ENCODE measurements at places on chromosomes 11 and 22.

GRCh38 chr11:15901054-15901453 is 455.3 kb downstream of the SOX6 start:
- no peak for DNase-seq

DNA sequence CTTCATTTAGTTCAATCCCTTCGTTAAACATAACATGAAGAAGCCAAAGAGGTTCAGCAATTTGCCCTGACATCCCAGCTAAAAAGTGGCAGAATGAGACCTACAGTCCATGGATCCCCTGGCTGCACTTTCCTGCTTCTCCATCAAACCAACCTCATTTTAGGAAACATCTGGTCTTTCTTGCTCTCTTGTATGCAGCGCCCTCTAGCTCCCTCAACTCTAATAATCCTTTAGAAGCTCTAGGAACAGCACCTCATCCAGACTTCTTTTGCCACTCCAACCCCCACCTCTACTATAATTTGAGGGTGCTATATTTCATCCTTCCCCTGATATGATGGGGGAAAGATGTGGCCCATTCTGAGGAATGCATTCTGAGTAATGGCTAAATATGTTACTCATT is 7.4 kb downstream of the CNTF start:
- DNase-seq: no peak

DNA sequence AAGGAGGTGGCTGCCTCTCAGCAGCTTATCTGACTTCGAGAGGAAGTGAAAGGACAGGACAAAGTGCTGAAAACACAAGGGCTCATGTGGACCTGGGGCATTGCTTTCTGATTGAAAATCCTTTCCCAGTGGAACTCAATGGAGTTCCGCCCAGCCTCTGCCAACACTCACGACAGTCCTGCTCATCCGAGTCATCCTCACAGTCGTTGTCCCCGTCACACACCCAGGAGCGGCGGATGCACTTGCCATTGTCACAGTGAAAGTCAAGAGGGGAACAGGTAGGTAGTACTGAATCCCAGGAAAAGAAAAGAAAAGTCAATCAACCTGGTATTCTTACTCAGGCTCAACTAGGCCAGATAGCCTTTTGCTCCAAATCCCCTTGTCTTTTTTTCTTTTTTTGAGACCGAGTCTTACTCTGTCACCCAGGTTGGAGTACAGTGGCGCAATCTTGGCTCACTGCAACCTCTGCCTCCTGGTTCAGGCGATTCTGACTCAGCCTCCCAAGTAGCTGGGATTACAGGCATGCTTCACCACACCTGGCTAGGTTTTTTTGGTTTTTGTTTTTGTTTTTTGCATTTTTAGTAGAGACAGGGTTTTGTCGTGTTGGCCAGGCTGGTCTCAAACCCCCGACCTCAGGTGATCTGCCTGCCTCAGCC is 18.1 kb downstream of the LRP4 start:
- no peak for DNase-seq

DNA sequence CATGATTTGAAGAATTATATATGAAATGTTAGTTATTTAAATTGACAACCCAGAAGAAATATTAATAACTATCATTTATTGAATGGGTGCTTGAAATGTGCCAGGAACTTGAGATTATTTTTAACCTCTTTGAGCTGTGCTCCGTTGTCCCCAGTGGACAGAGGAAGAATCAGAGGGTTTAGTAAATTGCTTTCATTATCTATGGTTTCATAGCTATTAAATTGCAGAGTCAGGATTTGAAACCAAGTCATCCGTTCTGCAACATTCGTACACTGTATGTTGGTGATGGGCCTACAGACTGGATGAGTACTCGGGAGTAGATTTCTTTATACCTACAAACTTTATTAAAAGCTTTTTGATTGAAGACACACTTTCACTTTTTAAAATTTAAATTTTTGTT is 4.9 kb downstream of the HSD17B12 start:
- DNase-seq: no peak

GRCh38 chr11:3880724-3881123 is 25.3 kb downstream of the STIM1 start:
- no peak for DNase-seq

DNA sequence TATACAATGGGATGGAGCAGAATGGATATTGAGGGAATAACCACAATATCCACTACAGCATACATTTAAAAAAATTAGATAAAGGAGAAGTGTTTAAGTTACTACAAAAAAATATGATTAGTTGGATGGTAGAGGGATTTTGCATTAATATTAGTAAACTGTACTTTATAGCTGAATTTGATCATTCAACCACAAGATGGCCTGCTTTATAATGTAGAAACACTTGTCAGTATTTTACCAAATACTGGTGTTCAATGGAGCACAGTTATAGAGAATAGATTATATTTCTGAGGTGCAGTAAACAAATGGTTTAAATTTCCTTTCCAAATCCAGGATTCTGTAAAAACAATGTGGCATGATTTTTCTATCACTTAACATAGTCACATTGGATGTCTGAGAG is 818.8 kb upstream of the CHORDC1 start:
- DNase-seq: no peak

DNA sequence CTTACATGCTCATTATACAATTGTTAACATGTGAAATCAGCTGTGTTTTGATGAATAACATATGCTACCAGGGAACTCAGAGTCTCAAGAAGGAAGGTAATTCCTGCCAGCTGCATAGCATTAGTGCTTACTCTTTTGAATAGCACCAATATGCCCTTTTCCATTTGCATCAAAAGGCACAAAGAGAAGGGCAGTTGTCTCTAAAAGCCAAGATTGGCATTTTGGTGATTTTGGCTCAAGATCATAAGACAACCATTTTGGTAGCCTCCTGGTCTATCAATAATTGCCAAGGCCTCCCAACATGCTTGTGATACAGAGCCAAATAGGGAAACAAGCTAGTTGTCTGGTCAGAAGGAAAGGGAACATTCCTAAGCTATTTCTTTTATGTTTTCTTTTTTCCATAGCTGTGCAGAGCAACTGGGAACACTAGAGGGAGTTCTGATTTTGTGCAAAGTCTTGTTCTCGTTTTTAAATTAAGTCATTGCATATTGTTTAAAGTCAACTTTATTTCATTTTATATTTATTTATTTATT is 416.7 kb upstream of the CHORDC1 start:
- no peak for DNase-seq

GRCh38 chr11:65213322-65214211 is 31.8 kb downstream of the CAPN1 start:
- no peak for DNase-seq

- DNase-seq: peak; percentile 46
These were observed at the start of gene LRRC32 for GRCh38 chr11:76670485-76671236. Gene LRRC32, minus strand, starts transcription at chr11:76670747. Its CDS starts 4,793 bp downstream, at chr11:76665954.

- DNase-seq: peak; percentile 45
These were observed 13.7 kb downstream of the NFRKB start for GRCh38 chr11:129881570-129882170.

- DNase-seq: no peak
These were observed 288.1 kb downstream of the DYNC2H1 start for GRCh38 chr11:103397369-103397768.

- DNase-seq: no peak
These were observed 7.2 kb upstream of the OR4X2 start for GRCh38 chr11:48237727-48238126.

DNA sequence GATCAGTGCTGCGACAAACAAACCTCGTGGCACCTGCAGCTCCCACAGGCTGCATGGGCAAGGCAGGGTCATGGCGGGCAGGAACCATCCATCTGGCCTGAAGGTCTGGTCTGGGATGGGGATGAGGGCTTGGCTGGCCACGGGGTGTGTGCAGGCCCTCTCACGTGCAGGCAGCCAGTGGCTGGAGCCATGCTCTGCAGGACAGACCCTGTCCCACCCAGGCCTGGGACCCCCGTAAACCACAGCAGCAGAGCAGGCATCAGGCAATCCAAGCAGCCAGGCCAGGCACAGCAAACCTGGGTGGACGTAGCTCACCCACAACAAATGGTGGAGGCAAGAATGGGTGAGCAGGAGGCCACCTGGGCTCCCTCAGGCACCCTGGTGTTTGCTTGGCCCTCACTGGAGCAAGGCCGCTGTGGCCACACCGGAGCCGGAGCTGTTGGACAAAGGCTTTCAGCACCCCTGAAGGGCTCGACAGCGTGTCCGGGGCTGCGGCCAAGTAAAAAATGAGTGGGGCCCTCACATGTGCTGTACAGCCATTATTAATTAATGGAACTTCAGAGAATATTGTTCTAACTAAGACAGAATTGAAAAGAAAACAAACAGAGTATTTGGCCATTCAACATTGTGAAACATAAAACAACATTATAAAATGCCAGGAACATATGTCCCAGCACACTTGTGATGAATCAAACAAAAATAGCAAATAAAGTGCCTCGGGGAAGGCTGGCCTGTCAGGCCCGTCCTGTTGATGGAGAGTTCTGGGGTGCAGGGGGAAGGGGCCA is 24.0 kb upstream of the GNB1L start:
- DNase-seq: no peak

- no peak for DNase-seq
These were observed 40.2 kb downstream of the TBX1 start for GRCh38 chr22:19800761-19801244.

GRCh38 chr11:59255281-59255680 is 42.6 kb upstream of the MPEG1 start:
- no peak for DNase-seq

DNA sequence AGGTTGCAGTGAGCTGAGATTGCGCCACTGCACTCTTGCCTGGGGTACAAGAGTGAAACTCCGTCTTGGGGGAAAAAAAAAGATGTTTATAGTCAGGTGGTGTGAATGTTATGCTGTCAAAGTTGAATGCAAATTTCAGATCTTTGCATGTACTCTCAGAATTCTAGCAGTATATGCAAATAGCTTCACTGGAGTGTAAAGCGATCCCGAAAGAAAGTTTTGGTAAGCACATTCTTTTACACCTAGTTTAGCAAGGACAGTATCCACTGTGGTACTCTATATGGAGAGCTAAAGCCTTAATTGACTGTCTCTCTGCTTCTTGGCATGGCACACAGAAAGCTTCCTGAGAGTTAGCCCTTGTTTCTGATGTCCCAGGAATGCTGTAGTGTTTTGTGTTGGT is 4.0 kb downstream of the JAM3 start:
- DNase-seq: no peak

GRCh38 chr11:121300972-121301699 is 8.6 kb downstream of the SC5D start:
- no peak for DNase-seq

- no peak for DNase-seq
These were observed 406.5 kb upstream of the B3GAT1 start for GRCh38 chr11:134818516-134818915.

GRCh38 chr11:104163100-104164027 is 583 bp downstream of the PDGFD start:
- DNase-seq: no peak

DNA sequence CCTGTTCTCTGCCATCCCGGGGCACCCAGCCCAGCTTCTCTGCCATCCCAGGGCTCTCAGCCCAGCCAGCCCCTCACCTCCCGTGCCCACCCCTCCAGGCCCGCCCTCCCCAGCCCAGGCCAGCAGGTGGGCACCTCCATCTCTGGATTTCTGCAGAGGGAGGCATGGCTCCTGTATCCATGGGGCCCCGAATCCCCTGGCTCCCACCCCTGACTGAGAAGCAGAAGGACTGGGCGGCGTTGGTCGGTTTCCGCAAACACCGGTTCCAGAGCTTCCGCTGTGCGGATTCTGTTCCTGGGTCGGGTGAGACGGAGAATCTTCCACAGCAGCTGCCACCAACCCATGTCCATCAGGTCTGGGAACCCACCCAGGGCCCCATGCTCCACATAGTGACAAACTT is 240.3 kb downstream of the BRD1 start:
- no peak for DNase-seq

GRCh38 chr11:120339394-120339890 is 3.2 kb downstream of the ARHGEF12 start:
- no peak for DNase-seq

DNA sequence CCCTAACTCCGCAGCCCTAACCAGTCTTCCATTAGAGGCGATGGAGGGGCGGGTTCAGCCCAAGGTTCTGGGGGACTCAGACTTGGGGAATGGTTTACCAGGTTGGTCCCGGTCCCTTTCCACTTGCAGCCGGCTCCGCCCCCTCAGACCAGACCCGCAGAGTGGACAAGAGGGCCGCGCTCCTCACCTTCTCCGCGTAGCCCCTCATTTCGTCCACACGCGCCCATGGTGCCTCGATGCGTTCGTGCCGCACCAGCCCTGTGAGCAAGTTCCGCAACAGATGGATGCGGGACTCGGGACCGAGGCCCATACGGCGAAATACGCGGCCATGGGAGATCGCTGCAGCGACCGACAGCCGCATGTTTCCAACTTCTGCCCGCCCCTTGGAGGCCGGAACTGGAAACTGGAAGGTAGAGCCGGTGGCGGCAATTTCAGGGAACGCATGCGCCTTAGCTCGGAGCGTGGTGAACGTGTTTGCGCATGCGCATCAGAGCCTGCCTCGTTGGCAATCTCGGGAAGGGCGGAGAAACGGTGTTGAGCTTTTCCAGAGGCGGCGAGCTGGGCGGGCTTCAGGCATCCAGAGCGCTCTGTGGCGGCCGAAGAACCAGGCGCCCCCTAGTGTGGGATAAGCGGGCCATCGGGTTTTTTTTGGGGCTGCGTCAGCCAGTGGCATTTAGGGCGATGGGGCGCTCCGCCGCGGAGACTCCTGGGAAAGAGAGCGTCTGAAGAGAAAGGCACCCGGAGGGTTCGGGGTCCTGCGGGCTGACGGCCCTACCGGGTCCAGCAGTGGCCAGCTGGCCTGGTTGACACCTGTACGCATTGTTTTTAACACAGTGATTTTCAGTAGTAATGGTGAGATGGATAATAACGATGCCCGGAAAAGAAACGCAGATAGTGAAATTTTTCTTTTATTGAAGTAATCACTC is at the start of gene MRPL17:
MRPL17 (minus strand) TSS at position 405 of the 926 bp plus-strand sequence; CDS start at position 361, 44 bp downstream.
- peak; percentile 98 for DNase-seq

DNA sequence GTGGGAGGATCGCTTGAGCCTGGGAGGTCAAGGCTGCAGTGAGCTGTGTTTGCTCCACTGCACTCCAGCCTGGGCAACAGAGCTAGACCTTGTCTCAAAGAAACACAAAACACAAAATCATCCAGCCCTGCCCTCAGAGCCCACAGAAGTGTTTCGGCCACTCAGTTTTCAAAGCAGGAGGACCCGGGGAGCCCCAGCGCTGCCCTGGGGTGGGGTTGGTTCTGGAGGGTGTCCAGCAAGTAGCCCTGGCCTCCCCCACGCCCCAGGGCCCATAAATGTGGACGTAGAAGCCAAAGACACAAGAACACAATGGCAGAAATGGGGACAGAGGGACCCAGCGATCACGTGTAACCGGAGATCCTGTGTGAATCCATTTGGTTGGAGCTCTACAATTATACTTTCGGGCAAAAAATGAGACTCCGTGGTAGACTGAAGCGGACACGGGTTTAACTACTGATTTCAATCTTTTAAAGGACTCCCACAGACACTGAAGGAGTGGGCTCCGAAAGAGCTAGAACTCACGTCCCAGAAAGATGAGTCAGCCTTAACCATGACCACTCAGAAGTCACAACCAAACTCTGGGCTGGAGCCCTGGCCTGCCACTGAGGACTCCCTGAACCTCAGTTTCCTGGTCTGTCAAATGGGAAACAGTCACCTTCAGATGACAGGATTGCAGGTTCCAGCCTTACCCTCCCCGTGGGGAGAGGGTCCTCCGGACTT is 9.0 kb upstream of the CYTH4 start:
- DNase-seq: no peak
